A549 (cell line): ENCODE measurements at places on chromosomes 3 and 15. TPM values are rescaled to one million over a fixed set of nuclear protein-coding genes. Genes with fewer than 3 reads are reported as not detected.

The C3orf38 gene
- polyA plus RNA-seq = 16.9 to 18.5 TPM (median 18.2 TPM) in 3 replicates

DNA sequence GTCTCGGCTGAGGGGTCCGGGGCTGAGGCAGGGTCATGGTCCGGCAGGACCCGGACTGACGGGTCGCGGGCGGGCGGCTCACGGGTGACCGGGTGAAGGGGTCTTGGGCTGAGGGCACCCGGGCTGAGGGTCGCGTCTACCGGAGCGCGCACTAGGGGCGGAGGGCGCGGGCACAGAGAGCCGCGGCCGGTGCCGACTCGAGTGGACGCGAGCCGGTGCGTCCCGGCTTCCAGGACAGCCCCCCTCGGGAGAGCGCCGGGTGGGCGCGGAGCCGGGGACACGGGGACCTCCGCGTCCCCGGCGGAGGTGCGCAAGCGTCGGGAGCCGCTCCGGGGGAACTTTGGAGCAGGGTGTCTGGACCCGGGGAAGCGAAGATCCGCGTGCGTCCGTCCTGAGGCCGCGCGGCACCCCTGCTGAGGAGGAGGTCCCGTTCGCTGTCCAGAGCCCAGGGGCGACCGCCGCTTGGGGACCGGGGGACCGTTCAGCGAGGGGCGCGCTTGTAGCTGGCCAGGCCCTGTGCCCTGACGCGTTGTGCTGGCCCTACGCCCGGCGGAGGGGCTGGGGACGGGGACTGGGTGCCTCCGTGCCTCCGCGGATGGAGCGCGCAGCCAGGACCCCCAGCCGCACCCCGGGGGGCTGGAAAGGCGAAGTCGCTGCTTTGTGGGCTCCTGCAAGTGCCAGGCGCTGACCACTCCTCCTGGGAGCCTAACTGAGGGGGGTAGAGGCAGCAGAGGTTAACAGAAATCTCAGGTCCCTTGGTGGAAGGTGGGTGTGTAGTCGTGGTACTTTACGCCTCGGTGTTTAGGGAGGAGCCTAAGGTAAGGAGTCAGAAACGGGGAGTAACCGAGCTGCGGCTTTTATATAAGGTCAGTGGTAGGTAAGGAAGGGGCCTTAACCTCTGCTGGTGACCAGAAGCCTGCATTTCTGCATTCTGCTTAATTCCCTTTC, at the start of gene PPARG:
Gene PPARG, plus strand, starts transcription at position 889 of the 948 bp plus-strand sequence. CDS start 90,642 bp downstream, outside the sequence.
- DNase-seq = peak; percentile 84

The CYP1A2 gene
- polyA plus RNA-seq = not detected in 3 replicates

DNA sequence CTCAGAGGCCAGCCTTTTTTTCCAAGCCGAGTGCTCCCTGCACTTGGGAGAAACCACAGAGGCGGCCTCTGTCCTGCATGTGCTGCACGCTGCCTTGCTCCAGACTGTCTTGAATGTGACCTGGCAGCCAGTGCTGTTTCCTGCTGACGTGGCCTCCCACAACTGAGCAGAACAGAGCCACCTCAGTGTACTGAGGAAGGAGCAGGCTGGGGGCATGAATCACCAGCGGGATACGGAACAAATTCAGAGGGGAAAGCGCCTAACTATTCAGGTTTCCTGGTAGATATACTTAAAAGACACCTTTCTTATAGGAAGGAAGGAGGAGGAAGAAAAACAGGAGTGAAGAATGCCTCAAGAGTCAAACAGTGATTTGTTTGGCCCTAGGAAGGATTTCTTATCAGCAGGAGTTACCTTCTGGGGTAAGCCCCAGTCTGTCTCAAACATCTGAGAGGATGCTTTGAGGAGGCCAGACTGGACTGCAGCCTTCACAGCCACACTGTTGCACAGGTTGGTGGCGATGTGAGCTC, 114.0 kb downstream of the FNDC3B start:
- DNase-seq = peak; percentile 26

DNA sequence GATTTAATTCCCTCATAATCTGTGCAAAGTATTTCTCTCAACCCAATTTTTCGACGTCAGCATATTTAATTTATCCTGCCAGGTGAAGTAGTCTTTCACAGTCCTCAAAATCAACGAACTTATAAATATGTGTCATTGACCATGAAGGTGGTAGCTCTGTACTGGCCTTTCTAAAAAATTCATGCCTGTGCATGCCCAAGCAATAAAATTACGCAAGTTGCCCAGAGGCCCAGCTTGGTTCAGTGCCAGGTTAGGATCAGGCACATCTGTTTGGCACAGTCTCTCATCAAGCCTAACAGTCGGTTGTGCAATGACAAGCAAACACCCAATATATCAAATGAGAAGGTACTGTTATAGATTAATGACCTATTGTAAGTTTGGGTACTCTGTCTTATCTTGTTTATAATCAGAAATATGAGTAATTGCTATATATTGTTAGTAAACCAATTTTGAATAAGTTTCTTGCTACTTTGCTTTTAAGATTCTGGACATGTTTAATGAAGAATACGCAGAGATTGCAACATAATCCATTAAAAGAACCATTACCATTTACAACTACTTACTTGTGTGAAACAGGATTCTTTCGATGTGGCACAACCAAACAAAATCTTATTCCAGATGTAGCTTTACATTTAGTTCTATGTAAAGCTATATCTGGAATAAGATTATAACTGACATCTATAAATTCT, 159.0 kb upstream of the IL12A start:
- no peak for DNase-seq

DNA sequence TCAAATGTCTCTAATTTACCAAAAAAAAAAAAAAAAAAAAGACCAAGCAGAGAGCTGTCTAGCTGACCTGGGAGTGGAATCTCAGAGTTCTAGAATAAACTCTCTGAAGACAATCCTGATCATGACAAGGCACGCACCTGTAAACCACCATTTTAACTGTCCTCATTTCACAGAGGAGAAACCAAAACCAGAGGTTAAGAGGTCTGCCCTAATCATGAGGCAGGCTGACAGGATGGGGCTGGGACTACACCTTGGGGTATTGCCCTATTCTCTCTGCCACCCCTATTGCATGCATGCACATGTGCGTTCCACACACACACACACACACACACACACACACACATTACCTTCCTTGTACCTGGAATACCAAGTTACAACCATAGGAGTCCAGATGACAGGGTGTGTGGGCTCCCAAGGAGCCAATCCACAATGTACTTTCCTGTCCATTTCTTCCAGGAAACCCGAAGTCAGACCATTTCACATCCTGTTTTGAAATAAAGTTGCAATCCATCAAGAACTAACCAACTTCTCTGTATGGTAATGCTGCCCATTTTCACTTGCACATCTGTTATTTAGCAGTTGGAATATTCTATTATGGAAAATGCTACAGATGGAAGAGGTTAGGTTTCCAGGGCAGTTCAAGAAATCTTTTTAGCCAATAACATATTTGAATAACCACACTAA, 34.6 kb downstream of the HSPBAP1 start:
- no peak for DNase-seq

The CHRM5 gene
- not detected in 3 replicates for polyA plus RNA-seq

The OR5H2 gene
- polyA plus RNA-seq = not detected in 3 replicates

The SMARCC1 gene
- 25.2 to 27.5 TPM (median 27.5 TPM) in 3 replicates for polyA plus RNA-seq

GRCh38 chr15:65847989-65848388, 21.3 kb upstream of the RAB11A start:
- DNase-seq = no peak

DNA sequence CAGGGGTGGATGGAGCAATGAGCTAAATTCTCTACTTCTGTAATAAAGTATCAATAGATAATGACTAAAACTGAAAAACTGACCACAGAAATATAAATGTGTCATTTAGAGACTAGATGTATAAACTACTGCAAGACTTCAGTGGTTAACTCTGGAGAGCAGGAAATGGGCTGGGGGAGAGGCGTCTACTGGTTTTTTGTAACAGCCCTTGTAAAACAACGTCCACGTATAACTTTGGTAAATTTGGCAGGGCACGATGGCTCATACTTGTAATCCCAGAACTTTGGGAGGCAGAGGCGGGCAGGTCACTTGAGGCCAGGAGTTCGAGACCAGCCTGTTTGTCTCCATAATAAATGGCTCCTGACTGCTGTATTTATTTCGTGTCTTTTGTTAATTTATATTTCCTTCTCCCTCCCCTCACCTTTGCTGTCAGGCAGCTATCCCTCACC, 12.5 kb downstream of the RAB27A start:
- DNase-seq = no peak
